ENCODE measurements at places on chromosomes 2 and 18. TPM values are rescaled to one million over a fixed set of nuclear protein-coding genes. Genes with fewer than 3 reads are reported as not detected.

Gene TTR
- not detected for total RNA-seq

Gene GKN1
- total RNA-seq, result not detected

Gene USP37
- 13.4 TPM for total RNA-seq

Gene ANKRD29
- 3.9 TPM for total RNA-seq

Gene SANBR
- total RNA-seq, result 8.7 TPM

Gene GPR39
- total RNA-seq, result 2.3 TPM
